Pancreas (tissue), 10 donors: ENCODE measurements at places on chromosomes 1 and 21. TPM values are rescaled to one million over a fixed set of nuclear protein-coding genes. Genes with fewer than 3 reads are reported as not detected.

DNA sequence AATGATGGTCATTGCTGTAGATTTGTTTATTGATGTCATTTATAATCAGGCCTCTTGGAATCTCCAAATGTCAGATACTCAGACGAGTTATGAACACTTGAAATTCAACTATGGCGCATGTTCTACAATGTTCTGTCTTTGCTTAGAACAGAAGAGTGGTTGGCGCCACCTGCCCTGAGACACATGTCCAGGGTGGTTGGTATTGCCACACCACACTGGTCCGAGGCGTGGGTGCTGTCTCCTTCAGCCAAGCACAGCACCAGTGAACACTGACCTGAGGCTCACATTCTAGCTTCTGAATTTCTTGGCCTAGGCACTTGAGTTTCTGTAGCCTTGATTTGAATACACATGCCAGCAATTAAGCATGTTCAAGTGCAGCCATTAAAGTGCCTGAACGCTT is 10.1 kb upstream of the BMP8A start:
- DNase-seq, result no peak

TMEM125 gene
- total RNA-seq, result 56.5 TPM

DNA sequence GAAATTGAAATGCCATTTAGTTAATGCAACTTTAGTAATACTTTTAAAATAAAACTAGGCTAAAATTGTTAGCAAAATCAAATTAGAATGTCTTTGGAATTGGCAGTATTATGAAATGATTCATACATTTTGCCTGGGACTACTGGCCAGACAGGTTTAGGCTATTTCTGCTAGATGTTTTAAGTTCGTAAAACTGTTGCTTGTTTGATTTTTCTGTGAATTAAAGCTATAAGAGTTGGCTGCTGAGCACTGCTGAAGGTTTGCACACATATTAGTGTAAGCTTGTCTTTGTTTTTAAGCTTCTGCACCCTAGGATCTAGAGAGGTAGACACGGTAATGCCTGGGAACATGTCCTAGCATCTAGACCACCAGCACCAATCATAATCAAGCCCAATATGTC is 1094.6 kb upstream of the ADGRL4 start:
- DNase-seq, result no peak

DNA sequence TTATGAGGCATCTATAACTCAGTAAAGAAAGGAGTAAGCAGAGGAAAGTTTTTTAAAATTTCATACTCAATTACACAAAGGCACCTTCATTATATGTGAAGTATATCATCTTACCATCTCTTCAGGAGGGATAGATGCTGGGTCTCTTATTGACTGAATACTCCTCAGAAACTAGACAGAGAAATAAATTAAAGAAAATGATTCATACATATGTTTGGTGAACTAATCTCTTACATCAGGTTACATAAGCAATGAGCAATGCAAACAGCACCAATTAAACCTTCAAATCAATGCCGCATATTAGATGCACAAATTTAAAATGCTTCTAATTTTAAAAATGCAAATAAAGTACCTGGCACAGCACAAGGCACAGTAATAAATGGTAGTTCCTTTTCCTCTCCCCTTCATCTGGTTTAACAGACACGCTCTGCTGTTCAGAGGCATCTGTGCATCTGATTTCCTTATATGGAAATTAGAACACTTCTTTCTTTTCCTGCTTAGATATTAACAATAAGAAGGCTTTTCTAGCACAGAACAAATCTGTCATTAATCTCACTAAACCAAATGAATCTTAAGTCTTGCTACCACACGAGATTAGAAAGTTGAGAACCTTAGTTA is 20.0 kb downstream of the SCYL3 start:
- no peak for DNase-seq

BMP8A gene
- 0.71 TPM for total RNA-seq

GRCh38 chr1:186178426-186179043 is 196.5 kb downstream of the TPR start:
- no peak for DNase-seq

DNA sequence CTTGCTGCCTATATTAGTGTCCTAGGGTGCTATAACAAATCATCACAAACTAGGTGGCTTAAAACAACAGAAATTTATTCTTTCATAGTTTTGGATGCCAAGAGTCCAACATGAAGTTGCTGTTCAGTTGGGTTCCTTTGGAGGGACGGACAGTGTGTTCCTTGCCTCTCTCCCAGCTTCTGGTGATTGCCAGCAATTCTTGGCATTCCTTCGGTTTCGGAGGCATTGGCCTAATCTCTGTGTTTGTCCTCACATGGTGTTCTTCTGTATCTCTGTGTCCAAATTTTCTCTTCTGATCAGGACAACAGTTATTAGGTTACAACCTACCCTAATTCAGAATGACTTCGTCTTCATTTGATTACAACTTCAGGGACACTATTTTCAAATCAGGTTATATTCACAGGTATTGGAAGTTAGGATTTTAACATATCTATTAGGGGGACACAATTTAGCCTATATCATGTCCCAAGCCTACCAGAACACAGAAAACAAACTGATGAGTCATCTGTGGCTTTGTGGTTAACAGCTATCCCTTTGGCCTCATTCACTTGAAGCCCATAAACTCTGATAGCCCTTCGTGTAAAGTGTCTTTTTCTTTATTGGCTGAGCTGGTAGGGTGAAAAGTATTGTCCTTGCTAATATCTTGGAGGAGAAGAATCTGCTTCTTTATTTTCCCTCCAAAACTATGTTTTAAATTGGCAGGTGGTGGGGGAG is 83.2 kb upstream of the PAPPA2 start:
- DNase-seq, result no peak

PTGFR gene
- 0.43 TPM for total RNA-seq

- no peak for DNase-seq
Observed at GRCh38 chr1:93678946-93679480, 2.6 kb downstream of the BCAR3 start.

OR2AK2 gene
- not detected for total RNA-seq

DNA sequence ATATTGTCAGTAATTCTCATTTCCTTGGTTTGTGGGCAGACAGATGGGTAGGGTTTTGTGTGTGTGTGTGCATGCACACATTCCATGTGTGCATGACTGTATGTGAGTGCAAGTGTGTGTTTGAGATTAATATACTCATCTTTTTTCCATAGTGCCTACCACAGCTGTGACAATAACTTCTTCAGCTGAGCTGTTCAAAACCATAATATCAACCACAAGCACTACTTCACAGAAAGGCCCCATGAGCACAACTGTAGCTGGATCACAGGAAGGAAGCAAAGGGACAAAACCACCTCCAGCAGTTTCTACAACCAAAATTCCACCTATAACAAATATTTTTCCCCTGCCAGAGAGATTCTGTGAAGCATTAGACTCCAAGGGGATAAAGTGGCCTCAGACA is 149.3 kb downstream of the ADGRL2 start:
- DNase-seq, result no peak

GRCh38 chr21:29499734-29500343 is 201.1 kb downstream of the BACH1 start:
- no peak for DNase-seq

GRCh38 chr1:68317543-68317942 is 85.2 kb upstream of the WLS start:
- no peak for DNase-seq

DNA sequence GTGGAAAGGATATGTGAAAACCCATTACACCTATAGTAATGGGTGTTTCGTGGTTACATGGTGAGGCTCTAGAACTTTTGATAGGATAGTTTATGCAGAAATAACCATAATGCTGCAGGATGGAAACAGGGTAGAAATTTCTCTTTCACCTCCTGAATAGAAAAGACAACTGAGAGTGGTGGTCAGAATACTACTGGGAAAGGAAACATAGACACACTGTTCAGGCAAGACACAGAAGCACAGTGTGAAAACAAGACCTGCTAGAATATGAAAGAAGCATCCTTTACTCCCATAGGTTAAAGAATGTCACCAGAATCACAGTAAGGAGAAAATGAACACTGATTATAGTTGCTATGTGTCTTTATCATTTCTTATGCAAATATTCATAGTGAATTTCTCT is 496.6 kb downstream of the DPYD start:
- no peak for DNase-seq

GRCh38 chr1:180603223-180603849 is 28.5 kb upstream of the XPR1 start:
- DNase-seq, result no peak

- no peak for DNase-seq
Observed at GRCh38 chr1:172950528-172950927, 100.2 kb downstream of the TNFSF18 start.
